ENCODE measurements at places on chromosomes 4 and X.

GRCh38 chrX:101229170-101229569 is 9.6 kb downstream of the DRP2 start:
- no peak for DNase-seq

DNA sequence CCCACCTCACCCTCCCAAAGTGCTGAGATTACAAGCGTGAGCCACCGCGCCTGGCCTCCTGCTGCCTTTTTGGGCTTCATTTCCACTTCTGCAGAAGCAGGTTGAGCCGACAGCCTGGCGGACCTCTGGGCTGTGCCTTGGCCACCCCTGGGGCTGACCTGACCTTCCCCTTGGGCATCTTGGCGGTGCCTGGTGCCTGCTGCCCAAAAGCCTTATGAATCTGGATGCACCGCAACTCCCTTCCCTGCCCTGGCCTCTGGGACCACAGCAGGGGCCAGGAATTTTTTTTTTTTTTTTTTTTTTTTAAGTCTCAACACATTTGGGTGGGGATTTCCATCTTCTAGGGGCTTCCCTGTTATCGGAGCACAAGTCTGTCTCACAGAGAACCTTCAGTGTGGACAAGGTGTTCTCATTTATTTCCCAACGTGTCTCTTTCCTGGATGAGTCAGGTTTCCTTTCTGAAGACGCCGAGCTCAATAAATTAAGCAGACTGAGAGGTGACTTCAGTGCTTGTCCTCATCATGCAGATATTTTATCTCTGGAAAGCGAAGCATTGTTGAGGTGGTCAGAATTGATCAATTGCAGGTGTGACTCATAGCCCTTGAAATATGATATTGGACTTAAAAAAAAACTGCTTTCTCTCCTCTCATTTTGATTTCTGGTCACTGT is 79.7 kb downstream of the SHROOM2 start:
- DNase-seq: no peak

DNA sequence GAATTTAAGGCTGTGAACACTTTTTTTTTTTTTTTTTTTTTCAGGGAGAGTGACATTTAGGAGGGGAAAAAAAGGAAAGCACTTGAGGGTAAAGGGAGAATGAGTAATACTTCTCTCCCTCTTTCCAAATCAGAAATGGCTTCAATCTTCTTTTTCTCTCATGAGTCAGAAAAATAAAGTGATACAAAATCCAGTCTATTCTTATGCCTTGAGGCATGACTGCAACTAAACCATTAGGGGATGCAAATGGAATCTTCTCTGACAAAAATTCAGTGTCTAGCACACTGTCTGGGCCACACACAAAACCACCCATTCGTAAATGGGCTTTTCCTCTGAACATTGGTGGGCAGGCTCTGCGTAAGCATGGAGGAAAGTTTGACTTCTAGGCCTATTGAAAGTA is 46.7 kb upstream of the POU4F2 start:
- no peak for DNase-seq

GRCh38 chr4:113112338-113112978 is 63.0 kb downstream of the ANK2 start:
- no peak for DNase-seq

DNA sequence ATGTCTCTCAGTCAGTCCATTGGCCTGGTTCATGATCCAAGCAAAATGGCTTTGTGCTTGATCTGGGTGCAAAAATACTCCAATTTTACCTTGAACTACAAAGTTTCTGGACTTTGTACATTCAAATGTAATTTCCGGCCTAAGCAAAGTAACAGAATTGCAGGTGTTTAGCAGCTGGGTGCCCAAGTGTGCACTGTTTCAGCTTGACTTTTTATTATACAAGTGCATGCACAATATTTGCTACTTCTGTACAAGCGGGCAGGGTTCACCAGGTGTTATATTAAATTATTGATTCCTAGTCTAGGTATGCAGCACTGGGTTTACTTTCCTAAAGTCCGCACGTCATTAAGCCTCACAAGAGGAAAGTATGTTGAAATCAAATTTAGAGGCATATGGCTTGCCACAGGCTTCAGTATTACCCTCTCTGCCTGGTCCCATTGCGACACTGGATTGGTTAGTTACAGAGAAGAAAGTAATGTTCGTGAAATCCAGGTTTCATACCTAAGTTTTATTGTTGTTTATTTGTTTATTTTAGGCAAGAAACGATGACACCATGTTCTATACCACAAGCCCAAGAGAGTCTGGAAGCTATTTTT is 376.9 kb upstream of the CTSO start:
- no peak for DNase-seq

DNA sequence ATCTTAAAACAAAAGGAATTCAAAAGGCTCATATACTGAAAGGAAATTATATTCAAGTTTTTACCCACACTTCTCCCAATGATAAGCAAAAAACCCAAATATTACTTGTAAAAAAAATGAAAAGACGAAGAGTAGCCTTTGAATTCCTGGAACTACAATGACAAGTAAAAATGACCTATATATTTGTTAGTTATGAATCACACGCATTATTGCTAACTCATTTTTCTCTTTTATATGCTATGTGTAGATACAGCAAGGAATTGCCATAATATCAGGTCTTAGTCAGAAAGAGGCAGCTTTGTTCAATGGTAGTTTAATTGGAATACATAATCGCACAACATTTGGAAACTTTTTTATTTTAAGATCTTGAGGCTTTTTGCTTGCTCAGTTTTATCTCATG is 22.7 kb upstream of the ASB5 start:
- no peak for DNase-seq

- DNase-seq: no peak
Observed at GRCh38 chrX:41922431-41923151, 763 bp downstream of the CASK start.

GRCh38 chr4:173766171-173766600 is 236.2 kb upstream of the HAND2 start:
- DNase-seq: no peak

- DNase-seq: no peak
Observed at GRCh38 chr4:18291981-18292380, 270.4 kb upstream of the LCORL start.

- no peak for DNase-seq
Observed at GRCh38 chr4:185640811-185641675, 105.7 kb upstream of the PDLIM3 start.

- no peak for DNase-seq
Observed at GRCh38 chr4:169221662-169222061, 49.1 kb downstream of the SH3RF1 start.

GRCh38 chrX:103254921-103255493 is at the start of gene TCEAL8:
TSS of gene TCEAL8 (minus strand) at chrX:103255155. CDS start at chrX:103253979, 1,176 bp downstream.
- no peak for DNase-seq

DNA sequence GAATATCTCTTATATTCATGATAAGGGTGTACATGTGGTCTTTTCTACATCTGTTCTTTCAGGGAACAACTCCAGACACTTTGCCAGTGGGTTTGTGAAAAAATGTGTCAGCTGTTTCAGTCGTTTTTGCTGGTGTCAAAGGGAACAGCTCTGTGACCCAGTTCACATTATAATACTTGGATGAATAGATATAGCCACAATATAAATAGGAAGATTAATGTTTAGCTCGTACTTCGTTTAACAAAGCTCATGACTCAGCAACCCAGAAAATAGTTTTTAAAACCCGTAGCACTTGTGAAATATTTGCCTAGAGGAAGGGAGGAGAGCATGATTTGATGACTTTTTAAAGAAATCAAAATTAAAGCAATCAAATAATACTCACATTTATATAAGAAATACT is 7.9 kb downstream of the LIAS start:
- DNase-seq: no peak

DNA sequence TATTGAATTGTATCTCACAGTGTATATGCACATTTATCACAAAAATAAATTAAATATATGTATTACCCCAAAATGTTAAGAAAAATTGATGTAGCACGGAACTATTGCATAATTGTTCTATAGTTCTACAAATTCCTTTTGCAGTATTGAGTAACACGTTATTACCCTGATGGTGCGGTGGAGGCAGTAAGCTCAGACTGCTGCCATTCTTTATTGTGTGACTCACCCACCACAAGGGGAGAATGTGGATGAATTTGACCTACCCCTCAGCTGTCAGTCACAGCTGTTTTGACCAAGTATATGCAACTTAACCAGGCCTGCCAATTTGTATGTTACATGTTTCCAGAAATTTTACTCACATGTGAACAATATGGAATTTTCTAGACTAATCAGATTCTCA is 506.6 kb downstream of the SH3BGRL start:
- DNase-seq: no peak

GRCh38 chr4:110704748-110705439 is 82.0 kb upstream of the PITX2 start:
- no peak for DNase-seq

DNA sequence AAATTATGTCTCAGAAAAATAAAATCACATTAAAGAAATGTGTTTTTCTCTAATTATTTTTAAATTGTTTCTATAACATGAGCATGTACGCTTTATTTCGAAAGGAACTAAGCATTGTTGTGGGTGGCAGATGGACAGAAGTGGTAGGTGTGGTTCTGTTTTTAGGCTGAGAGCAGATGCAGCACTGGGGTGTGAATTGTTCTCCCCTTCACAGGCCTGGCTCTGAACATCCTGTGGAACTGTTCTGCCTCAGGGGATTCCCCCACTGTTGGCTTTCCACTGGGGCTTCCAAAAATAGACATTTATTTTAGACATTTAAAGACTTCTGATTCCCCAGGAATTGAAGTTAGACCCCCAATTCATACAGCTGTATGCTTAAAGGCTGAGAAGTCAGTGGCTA is 41.9 kb upstream of the PDHA2 start:
- no peak for DNase-seq

DNA sequence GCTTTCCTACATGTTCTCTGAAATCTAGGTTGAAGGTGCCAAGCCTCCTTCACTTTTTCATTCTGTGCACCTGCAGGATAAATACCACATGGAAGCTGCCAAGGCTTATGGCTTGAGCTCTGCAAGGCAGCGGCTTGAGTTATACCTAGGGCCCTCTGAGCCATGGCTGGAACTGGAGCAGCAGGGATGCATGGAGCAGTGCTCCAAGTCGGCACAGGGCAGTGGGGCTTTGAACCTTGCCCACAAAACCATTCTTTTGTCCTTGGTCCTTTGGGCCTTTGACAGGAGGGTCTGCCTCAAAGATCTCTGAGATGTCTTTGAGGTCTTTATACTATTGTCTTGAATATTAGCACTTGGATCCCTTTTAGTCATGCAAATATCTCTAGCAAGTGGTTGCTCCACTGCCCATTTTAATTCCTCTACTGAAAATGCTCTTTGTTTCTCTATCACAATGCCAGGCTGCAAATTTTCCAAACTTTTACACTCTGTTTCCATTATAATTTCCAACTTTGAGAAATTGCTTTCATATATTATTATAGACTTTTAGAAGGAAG is 536.2 kb upstream of the KLHL4 start:
- no peak for DNase-seq

DNA sequence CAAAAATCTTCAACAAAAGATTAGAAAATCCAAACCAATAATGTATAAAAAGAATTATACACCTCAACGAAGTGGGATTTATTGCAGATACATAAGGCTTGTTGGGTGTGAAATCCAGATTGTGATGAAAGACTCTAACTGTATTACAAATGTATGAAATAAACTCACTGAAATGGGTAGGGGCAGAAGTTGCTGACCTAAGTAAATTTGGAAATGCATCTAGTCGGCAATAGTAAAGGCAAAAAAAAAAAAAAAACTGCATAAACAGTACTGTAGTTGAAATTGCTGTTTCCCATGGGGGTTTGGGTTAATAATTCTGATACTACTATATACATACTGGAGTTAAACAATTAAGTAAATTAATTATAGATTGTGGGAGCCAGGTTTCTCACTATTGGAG is 130.7 kb upstream of the MAGEB18 start:
- no peak for DNase-seq

GRCh38 chrX:11423362-11423818 is 130.2 kb downstream of the AMELX start:
- DNase-seq: no peak

DNA sequence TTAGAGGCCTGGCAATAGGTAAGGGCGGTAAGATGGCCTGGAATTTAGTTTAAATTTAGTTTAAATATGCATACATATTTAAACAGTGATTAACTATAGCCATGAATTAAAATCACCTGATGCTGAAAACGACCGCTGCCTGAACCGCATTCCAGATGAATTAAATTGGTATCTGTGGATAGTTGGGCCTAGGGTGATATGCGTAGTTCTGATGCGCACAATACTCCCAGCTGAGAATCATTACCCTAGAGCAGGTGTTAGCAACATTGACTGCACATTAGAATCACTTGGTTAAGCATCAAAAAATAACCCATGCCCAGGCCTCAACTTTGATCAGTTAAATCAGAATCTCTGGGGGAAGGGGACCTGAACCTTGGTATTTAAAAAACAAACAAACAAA is 432.4 kb downstream of the GBA3 start:
- no peak for DNase-seq

DNA sequence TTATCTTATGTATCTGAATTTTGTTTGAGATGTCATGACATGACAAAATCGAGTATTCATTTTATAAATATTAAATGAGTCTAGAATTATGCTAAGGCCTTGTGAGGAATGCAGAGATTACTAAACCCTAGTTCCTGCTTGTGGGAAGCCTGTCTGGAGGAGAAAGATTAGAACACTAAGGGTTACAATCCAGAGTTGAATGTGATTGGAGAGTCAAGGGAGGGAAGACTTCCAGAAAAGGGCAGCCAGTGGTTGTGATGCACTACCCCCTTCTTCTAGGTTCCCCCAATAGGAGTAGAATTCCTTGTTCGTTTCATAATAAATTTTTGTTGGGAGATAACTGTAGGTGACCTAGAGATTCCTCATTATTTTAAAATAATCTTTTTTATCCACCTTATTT is 141.1 kb downstream of the AFF1 start:
- DNase-seq: no peak

DNA sequence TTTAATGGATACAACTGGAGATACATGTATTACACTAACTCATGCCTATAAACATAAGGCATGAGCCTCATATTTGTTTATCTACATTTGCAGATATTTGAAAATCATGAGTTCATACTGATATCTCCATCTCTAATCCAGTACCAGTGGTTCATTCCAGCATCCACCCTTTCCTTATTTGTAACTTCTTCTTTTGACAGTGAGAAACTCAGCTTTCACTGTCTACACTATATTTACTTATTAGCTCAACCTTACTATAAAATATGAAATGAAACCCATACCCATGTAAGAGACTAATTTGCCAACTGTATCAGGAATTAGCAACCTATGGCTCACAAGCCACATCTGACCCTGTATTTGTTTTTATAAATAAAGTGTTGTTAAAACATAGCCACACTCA is 161.9 kb upstream of the GPRIN3 start:
- DNase-seq: no peak

GRCh38 chrX:107699616-107700015 is 71.3 kb downstream of the PRPS1 start:
- no peak for DNase-seq

DNA sequence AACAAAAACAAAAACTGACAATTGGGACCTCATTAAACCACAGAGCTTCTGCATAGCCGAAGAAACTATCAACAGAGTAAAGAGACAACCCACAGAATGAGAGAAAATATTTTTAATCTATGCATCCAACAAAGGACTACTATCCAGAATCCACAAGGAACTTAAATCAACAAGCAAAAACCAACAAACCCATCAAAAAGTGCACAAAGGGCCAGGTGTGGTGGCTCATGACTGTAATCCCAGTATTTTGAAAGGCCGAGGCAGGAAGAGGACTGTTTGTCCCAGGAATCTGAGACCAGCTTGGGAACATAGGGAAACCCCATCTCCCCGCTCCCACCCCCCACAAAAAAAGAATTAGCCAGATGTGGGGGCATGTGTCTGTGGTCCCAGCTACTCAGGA is 10.7 kb downstream of the C4orf51 start:
- no peak for DNase-seq

- DNase-seq: no peak
Observed at GRCh38 chr4:139987502-139987850, 166.5 kb downstream of the MAML3 start.

Measured in cortex of kidney (tissue), 1 donor.